Right renal cortex interstitium (tissue), 3 donors: ENCODE measurements at places on chromosomes 12 and 14. TPM values are rescaled to one million over a fixed set of nuclear protein-coding genes. Genes with fewer than 3 reads are reported as not detected.

The GNG2 gene
- polyA plus RNA-seq = 83.8 TPM

DNA sequence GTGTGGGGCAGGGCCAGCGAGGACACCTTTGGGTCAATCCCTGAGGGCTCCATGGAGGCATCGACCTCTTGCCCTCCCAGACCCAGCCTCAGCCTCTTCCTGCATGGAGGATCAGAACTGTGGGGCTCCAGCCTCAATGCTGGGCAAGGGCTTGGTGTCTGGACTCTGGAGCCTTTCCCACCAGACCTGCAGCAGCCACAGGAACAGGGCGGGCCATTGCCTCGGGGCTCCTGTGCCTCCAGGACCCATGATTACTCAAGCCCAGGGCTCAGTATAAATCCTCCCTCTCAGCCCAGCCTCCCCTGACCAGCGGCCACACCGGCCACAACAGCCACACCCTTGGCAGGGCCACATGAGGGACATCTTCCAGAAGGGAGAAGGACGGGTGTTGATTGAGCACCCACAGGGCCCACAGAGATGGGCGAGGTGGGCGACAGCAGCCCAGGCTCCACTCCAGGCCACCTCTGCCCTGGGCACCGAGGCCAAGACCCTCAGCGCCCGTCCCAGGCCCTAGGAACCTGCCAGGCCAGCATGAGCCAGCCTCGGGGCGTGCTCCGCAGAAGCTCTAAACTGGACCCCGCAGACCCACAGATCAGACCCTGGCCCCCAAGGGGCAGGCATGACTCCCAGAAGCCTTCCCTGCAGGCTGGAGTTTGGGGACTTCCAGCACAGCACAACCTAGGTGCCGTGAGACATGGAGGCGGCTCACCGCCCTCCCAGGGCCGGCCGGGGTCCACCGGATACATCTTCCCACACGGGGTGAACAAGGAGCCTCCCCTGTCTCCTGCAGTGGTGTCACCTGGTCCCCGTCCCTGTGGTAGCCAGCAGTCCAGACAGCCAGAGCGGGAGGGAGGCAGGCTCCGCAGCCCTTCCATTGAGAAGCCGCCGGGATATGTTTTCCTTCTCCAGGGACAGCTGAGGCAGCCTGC lies 25.1 kb downstream of the NCOR2 start:
- DNase-seq = no peak

The LAG3 gene
- 0.90 TPM for polyA plus RNA-seq

The EMP1 gene
- 106 TPM for polyA plus RNA-seq

- no peak for DNase-seq
Measured at GRCh38 chr12:130879212-130879686, 7.4 kb downstream of the RAN start.

- DNase-seq = no peak
Measured at GRCh38 chr12:82883394-82884355, 197.0 kb downstream of the TMTC2 start.

- no peak for DNase-seq
Measured at GRCh38 chr12:6430124-6430989, 14.4 kb upstream of the CD27 start.
